Left lobe of liver (tissue), 2 donors: ENCODE measurements at places on chromosomes 4 and X. TPM values are rescaled to one million over a fixed set of nuclear protein-coding genes. Genes with fewer than 3 reads are reported as not detected.

DNA sequence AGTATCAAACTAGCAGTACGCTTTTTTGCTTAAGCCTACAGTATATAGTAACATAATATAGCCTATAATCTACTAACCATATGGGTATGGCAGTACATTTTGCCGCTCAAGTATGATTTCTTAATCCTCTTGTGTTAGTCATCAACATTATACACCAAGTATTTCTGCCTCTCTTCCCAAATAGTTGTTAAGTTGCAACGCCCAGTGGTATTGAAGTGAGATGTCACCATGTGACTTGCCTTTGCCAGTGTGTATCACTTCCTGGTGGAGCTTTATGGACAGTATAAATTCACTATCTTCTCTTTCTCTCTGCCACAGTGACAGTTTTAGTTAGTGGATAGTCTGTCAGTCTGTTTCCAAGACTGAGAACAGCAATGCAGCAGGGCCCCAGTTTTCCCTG is 535.5 kb downstream of the PDHA2 start:
- DNase-seq, result no peak

GRCh38 chr4:2798399-2799223 is 5.7 kb downstream of the SH3BP2 start:
- peak; percentile 57 for DNase-seq

GRCh38 chr4:126192506-126192905 is 877.8 kb downstream of the FAT4 start:
- DNase-seq, result no peak

- DNase-seq, result no peak
Measured at GRCh38 chrX:75603833-75604232, 81.0 kb upstream of the ZDHHC15 start.

GRCh38 chr4:37438564-37439279 is 194.2 kb downstream of the NWD2 start:
- no peak for DNase-seq

GRCh38 chr4:94758141-94758699 is 465 bp downstream of the BMPR1B start:
- no peak for DNase-seq

The KLKB1 gene
- 102 TPM for total RNA-seq

- DNase-seq, result no peak
Measured at GRCh38 chrX:129478516-129478915, 44.8 kb downstream of the SMARCA1 start.

The ELF4 gene
- total RNA-seq, result 1.4 TPM

The LRRC66 gene
- total RNA-seq, result 0.18 TPM

- no peak for DNase-seq
Measured at GRCh38 chrX:46645614-46646013, 72.0 kb downstream of the CHST7 start.

The NR0B1 gene
- not detected for total RNA-seq

The CCDC149 gene
- total RNA-seq, result 5.5 TPM

GRCh38 chr4:101328063-101328602 is 19.2 kb downstream of the PPP3CA start:
- no peak for DNase-seq

DNA sequence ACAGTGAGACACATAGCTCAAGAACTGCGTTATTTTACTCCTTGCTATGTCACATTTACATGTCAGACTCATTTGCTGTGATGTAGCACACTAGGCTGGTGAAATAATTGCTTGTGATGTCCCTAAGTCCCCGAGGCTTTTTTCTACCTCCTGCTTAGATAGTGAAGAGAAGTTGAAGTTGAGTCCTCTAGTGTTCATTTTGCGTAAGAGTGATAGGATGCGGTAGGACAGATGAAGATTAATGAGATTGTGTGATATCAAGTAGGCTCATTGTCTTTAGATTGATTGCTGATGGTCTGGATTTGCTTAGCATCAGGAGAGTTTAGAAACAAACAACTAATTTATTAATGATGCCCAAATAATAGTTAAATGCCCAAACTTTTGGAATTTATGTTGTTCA is 173.6 kb upstream of the NUDT6 start:
- DNase-seq, result no peak

- no peak for DNase-seq
Measured at GRCh38 chr4:15714646-15715435, 12.0 kb downstream of the BST1 start.

The CDKL5 gene
- 1.7 TPM for total RNA-seq

The PAGE1 gene
- not detected for total RNA-seq

The GRPR gene
- total RNA-seq, result not detected

DNA sequence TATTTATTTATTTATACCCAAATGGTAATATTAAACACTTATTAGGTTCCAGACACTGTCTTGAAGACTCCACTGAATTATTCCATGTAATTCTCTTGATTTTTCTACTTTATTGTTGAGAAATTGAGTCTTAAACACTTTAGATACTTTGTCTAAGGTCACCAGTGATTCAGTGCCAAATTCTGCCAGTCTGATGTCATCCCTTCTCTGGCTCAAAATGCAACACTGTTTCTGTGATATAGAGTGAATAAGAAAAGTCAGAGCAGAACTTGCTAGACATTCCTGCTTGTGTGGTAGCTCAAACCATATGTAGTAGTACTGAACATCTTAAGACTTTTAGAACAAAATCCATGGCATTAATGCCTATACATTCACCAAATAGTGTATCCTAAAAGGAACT is 164.3 kb downstream of the GABRB1 start:
- no peak for DNase-seq

The PGAM4 gene
- not detected for total RNA-seq

The COX7B2 gene
- not detected for total RNA-seq

- no peak for DNase-seq
Measured at GRCh38 chr4:154473497-154473896, 18.1 kb downstream of the DCHS2 start.

The GCNA gene
- total RNA-seq, result 0.83 TPM

GRCh38 chr4:101954351-101954750 is 163.8 kb downstream of the BANK1 start:
- no peak for DNase-seq

GRCh38 chr4:178612733-178613132 is 1170.5 kb upstream of the AGA start:
- DNase-seq, result no peak

DNA sequence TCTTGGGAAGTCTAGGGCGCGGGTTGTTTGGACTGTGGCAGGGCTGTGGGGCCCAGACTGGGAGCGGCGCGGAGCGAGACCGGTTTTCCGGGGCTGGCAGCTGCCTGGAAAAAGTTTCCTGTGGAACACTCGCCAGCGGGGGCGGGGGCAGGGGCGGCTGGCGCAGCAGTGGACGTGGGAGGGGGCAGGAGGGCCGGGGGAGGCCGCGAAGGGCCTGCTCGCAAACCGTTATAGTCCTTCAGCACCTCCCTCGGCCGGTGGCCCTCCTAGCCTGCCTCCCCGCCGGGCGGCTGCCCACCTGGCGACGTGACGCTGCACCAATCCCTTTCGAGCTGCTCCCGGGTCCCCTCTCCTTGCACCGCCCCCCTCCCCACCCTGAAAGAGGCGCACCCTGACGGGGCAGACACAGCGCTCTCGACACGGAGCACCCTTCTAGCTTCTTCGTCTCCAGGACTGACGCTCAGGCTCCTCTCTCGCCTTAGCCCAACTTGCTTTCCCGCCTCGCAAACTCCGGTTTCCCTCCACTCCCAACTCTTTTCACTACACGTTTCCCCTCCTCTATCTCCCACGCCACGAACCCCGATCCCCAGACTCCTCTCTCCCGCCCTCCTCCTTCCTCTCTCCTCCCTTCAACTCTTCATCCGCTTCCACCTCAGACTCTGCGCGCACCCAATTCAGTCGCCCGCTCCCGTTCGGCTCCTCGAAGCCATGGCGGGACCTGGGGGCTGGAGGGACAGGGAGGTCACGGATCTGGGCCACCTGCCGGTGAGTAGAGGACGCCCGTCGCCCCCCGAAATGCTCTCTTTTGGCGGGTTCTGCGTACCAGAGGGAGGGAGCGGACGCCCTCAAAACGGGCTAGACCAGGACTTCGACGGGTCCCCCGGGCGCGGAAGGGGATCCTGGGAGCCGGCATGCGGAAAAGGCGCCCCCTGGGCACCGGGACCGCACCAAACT is at the start of gene NRK:
TSS of gene NRK (plus strand) at position 402 of the 954 bp plus-strand sequence. CDS start at position 709, 307 bp downstream.
- DNase-seq, result no peak

DNA sequence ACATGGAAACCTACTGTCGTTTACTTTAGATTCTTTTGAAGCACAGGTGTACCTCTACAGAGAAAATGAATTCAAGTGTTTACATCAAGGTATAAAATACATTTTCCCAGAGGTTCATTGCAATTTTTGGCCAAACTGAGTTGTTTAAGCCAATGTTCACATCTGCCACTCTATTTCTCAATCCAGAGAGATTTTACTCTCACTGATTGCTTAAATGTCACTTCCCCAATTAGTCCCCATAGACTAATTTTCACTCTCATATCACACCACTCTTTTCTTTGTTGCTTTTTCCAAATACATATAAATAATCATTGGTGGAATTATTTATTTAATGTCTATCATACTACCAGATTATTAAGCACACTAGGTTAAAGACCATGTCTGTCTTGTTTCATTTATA is 271.8 kb downstream of the PPP3CA start:
- DNase-seq, result no peak

The HSD17B13 gene
- 77.7 TPM for total RNA-seq
